Prostate gland (tissue), 2 donors: ENCODE measurements at places on chromosomes 5 and 9.

GRCh38 chr9:89657765-89658164, 53.0 kb downstream of the GADD45G start:
- no peak for DNase-seq

DNA sequence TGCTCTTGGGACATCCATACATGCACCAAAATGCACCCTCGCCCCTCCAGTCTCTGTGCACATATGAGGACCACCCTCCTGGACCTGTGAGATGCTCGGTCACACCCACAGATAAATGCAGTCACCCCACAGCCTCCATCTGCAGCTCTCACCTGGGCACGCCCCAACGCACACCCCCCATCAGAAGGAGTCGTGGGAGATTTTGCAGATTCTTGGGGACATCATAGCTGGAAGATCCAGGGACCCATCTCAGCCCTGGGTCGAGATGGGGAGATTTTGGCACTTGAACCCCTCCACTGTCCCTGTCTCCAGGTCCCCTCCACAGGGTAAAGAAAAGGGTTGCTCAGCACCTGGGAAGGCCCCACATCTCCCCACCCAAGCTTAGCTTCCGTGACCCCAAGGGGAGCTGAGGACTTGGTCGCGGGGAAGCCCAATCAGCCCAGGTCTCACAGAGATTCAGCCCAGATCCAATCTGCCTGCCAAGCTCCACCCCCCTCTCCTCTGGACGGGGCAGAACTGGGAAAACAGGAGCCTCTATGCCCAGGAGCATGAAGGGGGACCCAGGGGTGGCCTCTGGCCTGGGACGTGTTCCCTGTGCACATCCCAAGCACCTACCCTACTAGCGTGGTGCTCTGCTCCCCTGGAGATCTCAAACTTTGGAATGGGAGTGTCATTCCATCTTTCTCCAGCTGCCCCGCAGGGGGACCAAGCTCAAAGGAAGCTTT, 89.2 kb upstream of the LMX1B start:
- DNase-seq: no peak

- DNase-seq: no peak
Measured at GRCh38 chr9:136564379-136564988, 18.6 kb upstream of the NOTCH1 start.

DNA sequence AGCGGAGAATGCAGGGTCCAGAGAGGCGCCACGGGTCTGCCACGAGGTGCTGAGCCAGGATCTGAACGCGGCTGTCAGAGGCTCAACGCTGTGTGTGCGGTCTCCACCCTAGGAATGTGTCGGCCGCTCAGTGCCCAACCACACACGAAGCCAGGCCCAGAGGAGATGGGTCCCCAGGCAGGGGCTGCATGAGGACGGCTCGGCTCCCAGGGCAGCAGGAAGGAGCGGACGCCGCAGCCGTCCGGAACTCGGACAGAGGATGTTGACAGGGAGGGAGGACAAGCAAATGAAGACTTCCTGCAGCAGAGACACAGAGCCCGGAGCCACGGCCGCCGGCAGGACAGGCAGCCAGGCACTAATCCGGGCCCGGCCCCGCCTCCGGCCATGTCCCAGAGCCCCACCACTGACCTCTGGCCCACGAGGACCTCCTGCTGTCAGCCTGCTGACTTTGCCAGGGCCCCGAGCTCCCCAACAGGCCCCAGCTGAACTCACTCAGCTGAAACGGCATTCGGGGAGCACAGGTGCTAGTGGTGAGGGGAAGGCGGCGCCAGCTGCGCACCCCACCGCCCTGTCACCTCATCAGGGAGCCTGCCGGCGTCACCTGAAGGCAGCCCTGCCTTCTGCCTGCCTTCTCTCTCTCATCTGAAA, 12.7 kb downstream of the VAV2 start:
- DNase-seq: no peak

DNA sequence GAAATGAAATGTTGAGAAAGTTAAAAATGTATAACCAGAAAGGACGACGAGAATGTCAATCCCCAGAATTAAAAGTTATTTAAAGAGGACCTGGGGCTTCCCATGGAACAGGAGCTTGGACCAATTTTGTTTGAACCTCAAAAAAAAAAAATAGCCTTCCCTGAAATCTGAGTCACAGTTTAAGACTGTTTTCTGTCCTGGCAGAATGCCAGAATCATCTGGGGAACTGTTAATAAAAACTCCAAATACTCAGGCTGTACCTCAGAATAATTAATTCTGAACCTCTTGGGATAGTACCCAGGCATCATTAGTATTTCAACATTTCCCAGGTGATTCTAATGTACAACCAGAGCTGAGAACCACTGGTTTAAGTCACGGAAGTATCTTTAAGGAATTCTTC, 102.2 kb upstream of the SLCO6A1 start:
- DNase-seq: no peak

DNA sequence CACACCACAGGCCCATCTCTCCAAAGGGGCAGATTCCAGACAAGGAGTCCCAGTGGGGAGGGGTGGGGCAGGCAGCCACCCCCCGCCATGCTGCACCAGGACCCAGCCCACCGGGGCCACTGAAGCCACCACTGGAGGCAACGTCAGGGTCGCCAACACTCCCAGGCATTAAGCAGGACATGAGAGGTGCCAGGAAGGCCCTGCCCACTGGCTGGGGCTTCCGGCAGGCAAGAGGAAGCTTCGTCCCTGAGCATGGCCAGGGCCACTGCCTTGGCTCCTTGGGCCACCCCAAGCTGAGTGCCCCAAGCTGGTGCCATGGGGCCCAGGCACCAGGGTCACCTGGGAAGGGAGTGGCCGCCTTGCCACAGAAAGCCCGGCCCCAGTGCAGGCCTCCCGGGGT, 17.5 kb downstream of the KCNT1 start:
- DNase-seq: no peak

- no peak for DNase-seq
Measured at GRCh38 chr5:54873691-54874090, 111.7 kb downstream of the ESM1 start.

DNA sequence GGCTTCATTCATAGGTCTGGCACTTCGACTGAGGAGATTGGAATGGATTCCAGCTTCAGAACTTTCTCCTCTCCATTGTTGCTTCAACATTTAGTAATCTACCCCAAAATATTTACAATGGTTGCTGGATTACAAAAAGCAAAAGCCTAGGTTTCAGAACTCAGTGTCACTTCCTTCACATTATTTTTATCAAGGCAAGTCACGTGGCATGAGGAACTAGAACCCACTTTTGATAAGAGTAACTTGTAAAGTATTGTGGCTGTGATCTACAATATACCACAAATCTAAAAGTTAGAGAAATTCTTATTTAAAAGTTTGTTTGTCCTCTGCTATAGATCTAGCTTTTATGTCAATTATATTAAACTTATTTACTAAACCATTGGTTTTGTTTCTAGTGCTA, 39.7 kb upstream of the ANKDD1B start:
- DNase-seq: no peak

DNA sequence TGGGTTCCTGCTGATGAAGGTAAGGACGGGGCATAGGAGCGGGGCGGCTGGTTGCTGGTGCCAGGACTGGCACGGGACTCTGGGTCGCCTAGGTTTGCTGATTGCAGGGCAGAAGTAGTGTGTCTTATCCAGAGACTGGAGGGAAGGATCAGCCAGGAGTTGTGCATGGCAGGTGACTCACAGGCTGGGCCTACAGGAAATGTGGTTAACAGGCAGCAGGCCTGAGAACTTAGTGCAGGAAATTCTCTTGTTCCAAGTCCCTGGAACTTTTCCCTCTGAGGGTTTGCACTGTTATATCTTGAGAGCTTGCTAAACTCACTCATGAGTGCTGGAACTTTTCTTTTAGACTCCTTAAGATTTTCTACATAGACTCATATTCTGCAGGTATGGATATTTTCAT, 95.1 kb downstream of the ANXA2R start:
- DNase-seq: no peak

- peak; percentile 24 for DNase-seq
Measured at GRCh38 chr5:133754575-133755169, 142.3 kb upstream of the FSTL4 start.

- no peak for DNase-seq
Measured at GRCh38 chr5:172906436-172906835, 52.8 kb upstream of the RPL26L1 start.

GRCh38 chr5:45532826-45533624, 163.2 kb downstream of the HCN1 start:
- no peak for DNase-seq

- no peak for DNase-seq
Measured at GRCh38 chr9:93121316-93122241, 12.5 kb downstream of the NINJ1 start.

- DNase-seq: no peak
Measured at GRCh38 chr5:6656680-6657079, 23.4 kb downstream of the SRD5A1 start.

DNA sequence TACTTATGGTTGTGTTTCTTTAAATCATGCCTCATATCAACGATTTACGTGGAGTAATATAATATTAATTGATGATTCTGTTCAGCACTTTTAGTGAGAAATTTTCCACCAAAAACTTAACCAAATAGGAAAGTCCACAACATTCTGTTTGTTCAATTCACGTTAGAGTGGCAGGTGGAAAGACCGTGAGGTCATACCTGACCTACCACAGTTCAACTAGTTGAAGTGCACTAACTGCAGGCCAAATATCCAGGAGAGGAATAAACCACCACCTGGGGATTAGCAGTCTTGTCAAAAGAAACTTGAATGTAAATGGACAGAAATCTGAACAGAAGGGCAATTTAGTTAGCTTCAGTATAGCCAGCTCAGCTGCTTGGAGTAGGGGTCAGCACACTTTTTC, 577.7 kb downstream of the KIF4B start:
- DNase-seq: no peak

GRCh38 chr5:16673241-16674201, 56.7 kb upstream of the RETREG1 start:
- peak; percentile 34 for DNase-seq

DNA sequence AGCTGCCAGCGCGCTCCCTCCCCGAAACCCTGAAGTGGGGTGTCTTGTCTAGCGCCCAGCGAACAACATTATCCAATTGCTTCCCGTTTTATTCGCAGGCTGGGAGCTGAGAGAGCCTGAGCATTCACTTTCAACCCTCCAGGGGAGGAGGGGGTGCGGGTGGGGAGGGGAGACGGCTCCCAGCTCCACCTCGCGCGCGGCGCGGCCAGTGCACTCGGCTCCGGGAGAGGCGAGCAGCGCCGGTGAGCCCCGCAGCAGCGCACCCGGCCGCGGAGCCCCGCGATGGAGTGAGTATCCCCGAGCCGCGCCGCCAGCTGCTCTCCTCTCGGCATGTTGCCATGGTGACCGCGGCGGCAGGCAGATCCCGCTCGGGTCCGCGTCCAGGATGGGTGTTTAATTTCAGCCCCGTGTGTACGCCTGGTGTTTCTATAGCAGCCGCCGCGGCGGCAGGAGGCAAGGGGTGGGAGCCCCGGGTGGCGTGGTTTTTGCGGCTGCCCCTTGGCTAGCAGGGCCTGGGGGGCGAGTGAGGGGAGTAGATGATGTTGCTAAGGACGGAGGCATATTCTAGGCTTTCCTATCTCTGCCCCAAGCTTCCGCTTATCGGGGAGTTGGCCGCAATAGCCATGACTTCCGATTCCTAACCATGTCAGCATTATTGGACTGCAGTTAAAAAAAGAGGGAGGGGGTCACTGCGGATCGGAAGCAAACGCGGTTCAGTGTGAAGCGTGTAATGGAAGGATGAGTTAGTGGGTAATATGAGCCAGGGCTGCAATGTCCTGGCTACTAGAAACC, 139.2 kb upstream of the PALM2AKAP2 start:
- DNase-seq: peak; percentile 6

DNA sequence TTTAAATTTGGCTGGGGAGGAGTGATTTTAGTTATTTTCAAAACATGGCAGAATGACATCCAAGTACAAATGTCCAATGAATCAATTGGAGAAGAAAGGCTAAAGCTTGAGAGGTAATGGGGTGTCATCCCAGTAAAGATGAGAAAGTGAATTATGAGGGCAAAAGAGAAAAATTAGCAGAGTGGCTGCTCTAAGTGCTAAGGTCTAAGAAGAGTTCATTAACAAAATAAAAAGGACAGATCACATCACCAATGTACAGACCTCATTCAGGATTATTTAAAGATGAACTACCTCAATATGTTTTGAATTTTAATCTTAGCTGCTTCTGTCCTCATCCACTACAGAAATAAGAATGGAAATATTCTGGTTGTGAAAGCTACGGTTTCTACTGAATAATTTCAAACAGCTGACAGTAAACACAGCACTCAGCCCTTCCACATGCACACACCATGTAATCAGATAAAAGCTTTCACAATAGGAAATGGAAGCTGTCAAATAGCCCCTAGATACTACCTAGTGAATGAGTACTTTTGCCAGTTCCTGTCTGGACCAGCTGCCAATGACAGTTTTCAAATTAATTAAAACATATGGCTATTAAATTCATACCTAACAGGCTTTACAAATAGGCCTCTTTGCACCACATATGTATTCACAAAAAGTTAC, 171.5 kb downstream of the SSBP2 start:
- no peak for DNase-seq

DNA sequence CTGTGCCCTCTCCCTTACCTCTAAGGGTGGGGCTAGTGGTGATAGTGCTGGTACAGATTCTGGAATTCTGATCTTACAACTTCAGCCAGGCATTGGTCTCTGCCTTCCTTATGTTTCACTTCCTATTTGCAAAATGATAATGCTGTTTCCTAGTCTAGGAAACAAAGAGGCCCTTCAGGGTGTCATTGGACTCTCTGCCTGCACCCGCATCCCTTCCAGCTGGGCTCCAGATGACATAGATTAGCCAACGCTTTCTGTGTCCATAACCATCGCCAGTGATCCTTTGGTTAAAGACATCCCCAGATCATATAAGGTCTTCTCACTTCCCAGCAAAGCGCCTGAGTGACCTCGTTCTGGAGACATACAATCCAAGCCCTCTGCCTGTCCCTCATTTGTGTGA, 180.7 kb downstream of the ERCC6L2 start:
- no peak for DNase-seq

DNA sequence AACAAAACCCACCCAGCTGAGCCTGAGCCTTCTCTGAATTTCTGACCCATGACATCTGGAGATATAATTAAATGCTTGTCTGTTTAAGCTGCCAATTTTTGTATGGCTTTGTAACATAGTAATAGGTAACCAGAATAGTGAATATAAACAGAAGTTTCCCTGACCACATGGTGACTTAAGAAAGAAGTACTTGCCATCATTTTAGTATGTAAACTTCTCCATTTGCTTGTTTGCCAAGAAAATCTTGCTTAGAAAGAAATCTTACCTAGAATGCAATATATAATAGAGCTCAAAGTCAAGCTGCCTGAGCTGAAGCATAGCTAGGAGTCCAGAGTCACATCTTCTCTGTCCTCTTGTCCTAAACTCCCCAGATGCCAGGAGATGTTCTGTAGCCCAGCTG, 117.0 kb downstream of the PCSK1 start:
- no peak for DNase-seq

- no peak for DNase-seq
Measured at GRCh38 chr5:3352711-3353110, 242.9 kb upstream of the IRX1 start.

- DNase-seq: no peak
Measured at GRCh38 chr9:126149661-126150060, 177.0 kb upstream of the MVB12B start.

- DNase-seq: no peak
Measured at GRCh38 chr9:75108571-75108970, 20.3 kb downstream of the OSTF1 start.

- DNase-seq: no peak
Measured at GRCh38 chr9:19533373-19533772, 124.6 kb downstream of the ACER2 start.
